ENCODE measurements at places on chromosomes 13 and 19.

- peak; percentile 57 for DNase-seq
Observed at GRCh38 chr19:1855040-1855827, 7.0 kb upstream of the REXO1 start.

- DNase-seq = no peak
Observed at GRCh38 chr13:50070186-50070585, 54.9 kb downstream of the KCNRG start.

DNA sequence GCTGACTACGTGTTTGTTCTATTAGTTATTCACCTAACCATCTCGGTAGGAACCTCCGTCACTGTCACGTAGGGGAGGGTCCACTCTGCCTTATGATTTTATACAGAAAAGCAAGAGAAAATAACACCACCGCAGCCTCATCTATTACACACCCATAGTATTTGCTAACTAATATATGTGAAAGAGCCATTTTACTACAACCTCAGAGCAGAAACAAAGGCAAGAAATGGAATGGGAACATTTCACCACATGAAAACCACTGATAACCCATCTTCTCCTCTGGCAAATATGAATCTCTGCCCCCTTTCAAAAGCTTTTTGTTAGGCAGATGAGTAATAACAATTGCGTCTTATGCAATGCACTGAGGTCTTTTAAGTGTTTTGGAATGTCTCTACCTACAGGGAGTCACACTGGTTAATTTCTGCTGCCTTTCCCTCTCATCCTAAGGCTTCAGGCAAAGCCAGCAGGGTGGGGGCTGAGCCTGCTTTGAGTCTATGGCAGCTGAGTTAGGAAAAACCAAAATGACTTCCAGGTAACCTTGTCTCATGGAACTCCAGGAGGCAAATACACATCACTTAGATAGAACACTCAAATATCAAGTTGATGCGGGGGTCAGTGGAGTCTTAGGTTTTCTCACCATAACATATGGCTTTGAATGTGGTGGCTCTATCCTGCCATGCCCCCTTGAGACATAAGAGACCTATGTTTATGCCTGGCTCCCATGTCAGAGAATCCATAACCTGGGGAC, 15.0 kb downstream of the TSHZ3 start:
- DNase-seq = no peak

- DNase-seq = no peak
Observed at GRCh38 chr19:50416034-50416977, 2.4 kb upstream of the SPIB start.

DNA sequence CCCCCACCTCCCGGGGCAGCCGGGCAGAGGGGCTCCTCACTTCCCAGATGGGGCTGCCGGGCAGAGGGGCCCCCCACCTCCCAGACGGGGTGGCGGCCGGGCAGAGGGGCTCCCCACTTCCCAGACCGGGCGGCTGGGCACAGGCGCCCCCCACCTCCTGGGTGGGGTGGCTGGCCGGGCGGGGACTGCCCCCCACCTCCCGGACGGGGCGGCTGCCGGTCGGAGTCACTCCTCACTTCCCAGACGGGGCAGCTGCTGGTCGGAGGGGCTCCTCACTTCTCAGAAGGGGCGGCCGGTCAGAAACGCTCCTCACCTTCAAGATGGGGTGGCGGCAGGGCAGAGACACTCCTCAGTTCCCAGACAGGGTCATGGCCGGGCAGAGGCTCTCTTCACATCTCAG, 43.9 kb downstream of the ZNF730 start:
- no peak for DNase-seq

DNA sequence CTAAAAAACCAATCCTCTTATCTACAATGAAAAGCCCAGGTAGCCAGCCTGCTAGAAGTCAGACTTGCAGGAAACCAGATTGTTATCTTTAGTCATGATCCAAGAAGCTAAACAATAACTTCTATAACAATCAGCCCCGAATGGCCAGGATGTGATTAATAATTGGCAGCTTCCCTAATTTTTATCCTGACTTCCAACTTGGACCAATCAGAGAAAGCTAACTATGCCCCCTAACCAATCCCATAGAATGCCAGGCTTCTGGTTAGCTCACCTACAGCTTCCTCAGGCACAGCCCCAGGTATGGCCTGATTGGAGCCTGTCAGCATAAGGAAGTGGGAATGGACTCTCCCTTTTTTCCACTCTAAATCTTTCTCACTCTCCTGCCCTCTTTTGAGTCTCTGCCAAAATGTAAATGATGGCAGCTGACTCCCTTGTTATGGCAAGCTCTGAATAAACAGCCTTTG, 394.9 kb downstream of the DLEU7 start:
- no peak for DNase-seq

DNA sequence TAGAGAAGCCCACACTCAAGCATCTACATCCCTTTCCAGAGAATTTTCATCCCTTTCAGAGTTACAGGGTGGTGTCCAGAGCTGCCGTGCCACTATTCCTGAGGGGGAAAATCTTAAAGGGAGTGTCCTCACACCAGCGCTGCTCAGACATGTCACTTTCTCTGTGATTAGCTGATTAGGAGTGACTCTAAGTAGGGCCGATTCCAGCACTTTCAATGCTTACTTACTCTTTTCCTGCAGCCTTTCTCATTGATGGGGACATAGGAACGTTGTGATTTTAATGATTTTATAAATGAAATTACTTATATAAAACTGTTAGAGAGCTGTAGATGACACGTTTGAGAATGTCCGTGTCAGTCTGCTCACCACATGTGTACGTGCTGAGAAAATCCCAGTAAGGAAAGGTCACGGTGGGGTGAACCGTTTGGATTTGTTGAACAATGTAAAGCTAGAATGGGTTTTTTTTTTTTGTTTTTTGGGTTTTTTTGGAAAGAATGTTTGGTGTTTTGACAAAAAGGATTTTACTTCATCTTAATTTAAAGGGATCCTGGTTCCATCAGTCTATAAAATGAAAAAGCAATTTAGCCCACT, 56.6 kb upstream of the SPATA13 start:
- DNase-seq = no peak

GRCh38 chr19:29547981-29548380, 22.2 kb downstream of the VSTM2B start:
- DNase-seq = no peak

- no peak for DNase-seq
Observed at GRCh38 chr13:39016087-39016486, 21.8 kb downstream of the PROSER1 start.

GRCh38 chr13:62483774-62484173, 1068.1 kb upstream of the PCDH20 start:
- DNase-seq = no peak

GRCh38 chr13:52954838-52955237, 73.8 kb upstream of the OLFM4 start:
- DNase-seq = no peak

DNA sequence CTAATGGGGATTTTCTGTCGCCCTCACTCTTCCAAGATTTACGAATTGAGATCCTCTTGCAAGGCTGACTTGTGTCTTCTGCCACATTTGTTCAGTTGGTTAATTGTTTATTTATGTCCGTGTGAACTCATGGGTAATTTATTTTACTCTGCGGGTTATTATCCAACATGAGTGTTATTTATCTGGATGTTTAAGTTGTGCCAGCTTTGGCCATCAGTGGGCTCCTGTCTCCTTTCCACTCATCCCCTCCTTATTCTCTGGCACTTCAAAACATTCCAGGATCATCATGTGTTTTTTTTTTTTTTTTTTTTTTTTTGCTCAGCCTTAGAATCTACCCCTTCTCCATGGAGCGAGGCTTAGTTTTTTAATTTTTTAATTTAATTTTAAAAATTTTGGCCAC, 19.0 kb downstream of the ACP7 start:
- DNase-seq = no peak

DNA sequence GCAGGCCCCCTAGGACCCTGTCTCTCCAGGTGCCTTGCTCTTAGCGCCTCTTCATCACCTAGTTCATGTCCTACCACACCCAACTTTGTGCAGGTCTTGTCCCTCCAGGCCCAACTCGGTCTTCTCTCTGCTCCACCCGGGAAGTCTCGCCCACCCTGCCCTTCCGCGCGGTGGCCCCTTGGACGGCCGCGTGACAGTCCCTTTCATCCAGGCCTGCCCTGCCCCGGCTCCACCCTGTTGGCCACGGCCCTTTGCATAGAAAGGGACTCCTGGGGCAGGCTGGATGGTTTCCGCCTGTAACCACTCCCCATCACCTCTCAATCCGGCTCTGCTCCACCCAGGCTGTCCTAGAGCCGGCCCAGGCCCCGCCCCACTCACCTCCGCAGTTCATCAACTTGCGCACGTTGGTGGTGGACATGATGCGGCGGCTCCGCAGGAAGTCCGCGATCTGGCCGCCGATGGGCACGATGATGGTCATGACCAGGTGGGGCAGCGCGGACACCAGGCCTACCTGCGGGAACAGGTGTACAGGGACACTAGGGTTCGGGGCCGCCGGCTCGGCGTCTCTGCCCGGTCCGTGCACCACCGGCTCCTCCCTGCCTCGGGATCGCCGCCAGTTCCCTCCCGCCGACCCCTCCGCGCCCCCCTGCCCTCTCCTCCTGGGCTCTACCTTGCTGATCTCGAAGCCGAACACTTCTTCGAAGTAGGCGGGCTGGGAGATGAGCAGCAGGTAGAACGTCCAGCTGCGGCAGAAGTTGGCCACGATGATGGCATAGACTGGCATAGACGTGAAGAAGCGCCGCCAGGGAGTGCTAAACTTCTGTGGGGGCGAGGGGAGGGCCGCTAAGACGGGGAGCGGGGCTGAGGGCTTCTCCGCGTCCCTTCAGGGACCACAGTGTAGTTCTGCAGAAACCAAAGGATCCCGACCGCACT, 7.2 kb downstream of the GFY start:
- no peak for DNase-seq

DNA sequence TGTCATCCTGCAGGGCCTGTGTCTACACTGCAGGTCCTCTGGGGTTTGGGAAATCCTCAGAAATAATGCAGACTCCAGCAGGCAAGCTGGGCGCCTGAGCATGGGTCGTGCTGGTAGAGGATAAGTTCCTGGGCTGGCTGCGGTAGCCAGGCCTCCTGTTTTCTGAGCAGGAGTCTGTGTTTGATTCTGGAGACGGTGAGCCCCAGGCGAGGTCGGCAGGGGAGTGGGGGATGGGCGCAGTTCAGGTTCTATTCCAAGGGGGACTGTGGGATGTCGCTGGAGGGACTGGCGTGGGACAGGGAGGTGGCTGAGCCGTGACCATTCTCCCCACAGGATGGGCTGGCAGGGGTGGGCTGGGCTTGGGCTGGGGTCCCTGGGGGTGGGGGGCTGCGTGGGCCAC, 154.7 kb downstream of the KDM4B start:
- no peak for DNase-seq

DNA sequence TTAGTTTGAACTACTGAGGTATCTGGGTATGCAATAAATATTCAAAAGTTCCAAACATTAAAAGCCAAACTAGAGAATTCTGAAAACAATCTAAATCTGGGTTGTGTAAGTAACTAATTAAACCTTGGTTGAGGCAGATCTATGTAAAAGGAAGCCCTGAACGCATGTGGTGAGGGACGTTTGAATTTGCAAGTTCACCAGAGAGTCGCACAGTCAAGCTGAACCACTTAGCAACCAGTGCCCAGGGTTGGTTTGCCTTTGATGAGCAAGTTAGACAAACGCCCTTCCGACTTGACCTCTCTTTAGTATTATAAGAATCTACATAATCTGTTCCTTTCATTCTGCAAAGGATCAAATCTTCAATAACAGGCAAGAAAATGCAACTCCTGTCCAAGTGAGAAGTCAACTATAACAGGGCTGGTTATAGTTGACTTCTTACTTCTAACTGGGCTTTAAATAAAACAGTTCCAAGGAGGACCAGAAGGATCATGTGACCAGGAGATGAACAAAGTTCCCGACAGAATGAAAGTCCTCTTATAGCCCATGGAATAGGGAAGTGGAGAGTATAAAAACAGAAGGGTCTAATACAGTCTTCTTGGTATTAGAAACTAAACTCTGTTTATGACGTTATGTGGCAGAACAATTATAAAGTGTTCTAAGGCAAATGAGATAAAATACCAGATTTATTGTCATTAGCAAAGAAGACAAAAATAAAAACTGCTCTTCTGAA, 40.6 kb downstream of the PHF11 start:
- DNase-seq = no peak

GRCh38 chr13:35771898-35772297, 295.4 kb upstream of the MAB21L1 start:
- DNase-seq = peak; percentile 88

All from BJ (cell line).